ENCODE measurements at places on chromosomes 7 and 10.

- no peak for DNase-seq
Measured at GRCh38 chr7:22640269-22640668, 86.7 kb upstream of the IL6 start.

GRCh38 chr10:118970770-118971169, 58.7 kb upstream of the NANOS1 start:
- no peak for DNase-seq

- no peak for DNase-seq
Measured at GRCh38 chr7:35365523-35365922, 111.6 kb upstream of the TBX20 start.

GRCh38 chr7:4957847-4958476, 1.0 kb downstream of the MMD2 start:
- DNase-seq = no peak

DNA sequence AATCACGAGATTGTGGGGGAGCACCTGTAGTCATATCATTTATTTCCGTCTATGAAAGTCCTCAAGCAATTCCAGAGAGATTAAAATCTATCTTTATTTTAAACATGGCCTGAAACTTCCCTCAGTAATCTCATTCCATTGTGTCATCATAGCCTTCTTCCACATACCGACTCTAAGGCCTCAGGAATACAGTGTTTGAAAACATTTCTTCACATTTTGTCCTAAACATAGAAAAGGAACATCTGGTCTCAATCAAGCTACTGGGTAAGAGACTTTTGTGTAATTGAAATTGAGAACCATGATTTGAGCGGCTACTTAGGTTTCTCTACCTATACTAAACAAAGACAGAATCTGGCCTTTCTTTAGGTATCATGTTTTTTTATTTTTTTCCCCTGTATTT, 78.0 kb upstream of the ELMO1 start:
- no peak for DNase-seq

DNA sequence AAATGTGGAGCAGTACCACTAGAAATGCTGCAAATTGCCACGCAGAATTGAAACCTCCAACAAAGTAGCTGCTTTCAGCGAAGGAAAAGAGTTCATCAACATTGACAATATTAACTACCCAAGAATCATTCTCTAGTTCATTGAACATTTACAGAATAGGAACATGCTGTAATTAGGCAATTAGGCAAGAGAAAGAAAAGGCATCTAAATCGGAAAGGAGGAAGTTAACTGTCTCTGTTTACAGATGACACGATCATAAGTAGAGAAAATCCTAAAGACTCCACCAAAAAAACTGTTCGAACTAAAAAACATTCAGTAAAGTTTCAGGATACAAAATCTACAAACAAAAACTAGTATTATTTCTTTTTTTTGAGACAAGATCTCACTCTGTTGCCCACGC, 8.9 kb upstream of the PKD1L1 start:
- no peak for DNase-seq

DNA sequence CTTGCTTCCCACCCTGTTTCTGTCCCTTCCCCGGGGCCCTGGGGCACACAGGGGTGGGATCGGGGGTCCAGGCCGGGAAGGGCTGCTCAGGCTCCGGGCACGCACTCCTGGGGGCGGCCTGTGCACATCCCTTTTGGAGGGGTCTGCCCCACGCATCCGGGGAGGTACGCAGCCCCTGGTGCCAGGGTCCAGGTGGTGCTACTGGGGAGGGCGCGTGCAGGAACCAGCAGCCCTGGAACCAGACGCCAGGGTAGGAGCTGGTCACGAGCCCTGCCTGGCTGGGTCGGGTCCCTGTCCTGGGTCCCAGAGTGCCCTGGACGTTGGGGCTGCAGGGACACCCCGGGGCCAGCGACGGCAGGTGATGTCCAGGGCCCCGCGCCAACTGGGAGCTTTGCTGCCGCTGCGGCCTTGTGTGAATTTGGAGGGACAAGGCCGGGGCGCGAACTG, 53.4 kb downstream of the GLRX3 start:
- no peak for DNase-seq

DNA sequence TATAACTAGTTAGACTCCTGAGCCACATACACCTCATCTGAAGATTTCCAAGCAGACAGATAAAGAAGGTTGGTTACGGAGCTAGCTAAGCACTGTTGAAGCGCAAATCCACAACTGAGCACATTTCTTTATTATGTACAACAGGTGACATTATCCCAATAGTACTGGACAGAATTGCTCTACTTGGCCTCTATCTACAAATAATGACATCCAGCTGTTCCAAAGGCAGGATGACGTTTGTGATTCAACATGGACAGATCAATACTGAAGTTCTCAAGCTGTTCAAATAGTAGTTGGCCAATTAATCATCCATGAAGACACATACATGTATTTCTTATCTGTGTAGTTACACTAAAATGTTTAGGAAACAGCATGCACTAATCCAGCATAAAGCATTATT, 101.0 kb downstream of the UBE2H start:
- no peak for DNase-seq

GRCh38 chr10:17085011-17085725, 44.4 kb downstream of the CUBN start:
- no peak for DNase-seq

DNA sequence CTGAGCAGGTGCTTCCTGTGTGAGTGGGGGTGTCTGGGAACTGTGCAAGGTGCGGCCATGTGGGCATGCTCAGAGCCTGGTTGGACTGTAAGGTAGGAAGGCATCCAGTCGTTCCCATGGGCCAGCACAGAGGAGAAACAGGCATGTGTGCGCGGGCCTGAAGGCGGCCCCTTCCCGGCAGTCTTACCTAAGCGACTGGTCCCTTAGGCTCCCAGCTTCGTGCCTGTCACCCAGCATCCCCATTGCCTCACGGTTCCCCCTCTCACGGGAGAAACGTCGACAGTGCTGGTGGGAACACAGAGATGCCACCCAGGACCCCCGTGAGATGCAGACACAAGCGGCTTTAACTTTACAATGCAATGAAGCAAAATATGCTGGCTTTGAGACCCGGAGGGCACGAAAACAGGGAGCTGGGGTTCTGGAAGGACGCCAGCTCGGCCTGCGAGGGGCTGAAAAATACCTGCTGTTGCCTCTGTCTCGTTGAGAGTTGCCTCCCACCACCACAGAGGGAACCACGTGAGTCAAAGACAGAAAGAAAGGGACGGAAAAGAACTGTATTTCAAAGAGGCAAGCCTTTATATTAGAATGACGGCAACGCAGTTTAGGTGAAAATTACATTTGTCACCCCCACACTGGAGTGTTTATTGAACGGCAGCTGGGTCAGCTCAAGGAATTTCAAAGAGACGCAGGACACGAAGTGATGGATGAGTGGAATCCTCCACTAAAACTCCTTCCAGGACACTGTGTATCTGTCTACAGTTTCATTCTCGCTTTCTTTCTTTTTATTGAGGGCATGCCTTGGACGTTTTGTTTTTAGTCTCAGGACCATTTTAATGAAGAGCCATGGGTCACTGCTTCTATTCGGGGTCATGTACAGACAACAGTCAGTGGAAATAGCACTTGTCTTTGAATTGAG, 128.4 kb downstream of the DNAJB6 start:
- no peak for DNase-seq

DNA sequence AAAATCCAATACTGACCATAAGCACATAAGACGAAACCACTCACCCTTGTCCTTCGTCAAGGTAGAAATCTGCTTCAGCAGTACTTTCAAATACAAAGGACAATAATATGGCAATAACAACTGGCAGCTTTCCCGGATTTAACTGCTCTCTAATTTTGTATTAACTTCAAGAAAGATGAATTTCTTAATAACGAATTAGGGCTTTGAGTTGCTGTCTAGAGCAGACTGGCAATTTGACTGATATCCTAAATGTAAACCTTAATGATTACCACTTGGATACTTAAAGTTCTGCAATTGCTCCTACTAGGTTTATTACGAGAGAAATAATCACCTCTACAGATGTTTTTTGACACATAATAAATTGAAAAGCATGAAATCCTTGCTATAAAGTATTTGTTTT, 418.7 kb downstream of the MAGI2 start:
- no peak for DNase-seq

GRCh38 chr7:86477343-86477935, 166.3 kb upstream of the GRM3 start:
- DNase-seq = no peak

DNA sequence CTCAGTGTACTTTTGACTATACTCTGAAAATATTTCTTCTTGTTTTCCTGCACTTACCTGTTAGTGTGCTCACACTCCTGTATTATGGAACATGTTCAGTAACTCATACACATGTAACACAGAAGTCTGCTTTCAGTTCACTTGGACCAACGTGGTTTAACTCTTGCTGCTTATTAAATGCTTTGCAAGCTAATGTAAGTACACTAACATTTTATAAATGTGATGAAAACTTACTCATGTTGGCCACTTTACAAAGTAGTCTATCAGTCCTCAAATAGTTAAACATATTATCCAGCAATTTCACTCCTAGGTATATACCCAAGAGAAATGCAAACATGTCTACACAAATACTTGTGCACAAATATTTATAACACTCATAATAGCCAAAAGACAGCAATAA, 98.4 kb downstream of the UBE2H start:
- no peak for DNase-seq

DNA sequence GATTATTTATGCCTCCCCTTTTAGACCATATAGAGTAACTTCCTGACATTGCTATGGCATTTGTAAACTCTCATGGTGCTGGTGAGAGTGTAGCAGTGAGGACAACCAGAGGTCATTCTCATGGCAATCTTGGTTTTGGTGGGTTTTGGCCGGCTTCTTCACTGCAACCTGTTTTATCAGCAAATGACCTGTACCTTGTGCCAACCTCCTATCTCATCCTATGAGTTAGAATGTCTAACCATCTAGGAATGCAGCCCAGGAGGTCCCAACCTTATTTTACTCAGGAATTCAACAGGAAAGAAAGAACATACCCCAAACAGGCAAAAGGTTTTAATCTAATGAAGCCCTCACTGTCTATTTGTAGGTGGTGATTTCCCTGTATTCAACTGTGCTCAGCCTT, 205.4 kb upstream of the YAE1 start:
- no peak for DNase-seq

- DNase-seq = peak; percentile 79
Measured at GRCh38 chr10:5943536-5943935, 33.8 kb downstream of the IL15RA start.

DNA sequence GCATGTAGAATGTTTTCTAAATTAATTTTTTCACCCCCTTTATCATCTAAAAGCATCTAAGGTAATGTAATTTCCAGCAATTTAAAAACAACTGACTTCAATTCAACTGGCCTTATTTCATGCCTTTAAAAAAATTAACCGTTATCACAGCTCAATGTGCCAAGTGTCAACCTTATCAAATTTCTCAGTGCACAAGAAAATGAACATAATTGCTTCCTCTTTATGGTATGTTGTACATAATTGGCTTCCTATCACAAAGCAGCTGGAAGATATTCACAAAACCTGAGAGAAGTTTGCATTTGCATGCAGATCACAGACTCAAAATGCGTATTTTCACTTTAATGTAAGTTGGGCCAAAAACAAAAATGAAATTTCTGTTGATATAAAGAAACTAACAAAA, 966.4 kb downstream of the GRM8 start:
- no peak for DNase-seq

DNA sequence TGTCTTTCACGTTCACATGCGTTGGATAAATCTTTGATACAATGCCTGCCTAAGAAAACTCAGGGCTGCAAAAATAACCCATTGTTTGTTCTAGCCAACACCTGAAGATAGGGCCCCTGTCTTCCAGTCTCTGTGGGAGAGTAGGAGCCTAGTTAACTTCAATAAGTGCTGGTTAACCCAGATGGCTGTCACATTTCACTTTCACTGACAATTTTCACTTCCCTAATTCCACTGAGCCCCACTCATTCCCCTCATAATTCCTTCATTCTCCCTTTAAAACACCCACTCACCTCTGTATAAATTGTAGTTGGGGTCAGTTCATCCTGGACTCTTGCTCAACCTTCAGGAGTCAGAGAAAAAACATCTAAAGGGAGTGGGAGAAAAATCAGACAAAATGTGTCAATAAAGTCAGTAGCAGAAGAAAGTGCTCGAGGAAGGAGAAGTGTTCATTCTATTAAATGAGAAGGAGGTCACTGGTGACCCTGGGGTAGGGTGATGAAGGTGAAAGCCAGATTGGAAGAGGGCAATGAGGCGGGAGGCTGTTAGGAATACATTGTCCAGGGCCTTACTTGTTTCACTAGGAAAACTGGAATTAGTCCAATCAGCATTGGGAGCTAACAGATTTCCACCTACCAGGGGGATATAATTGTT, 51.2 kb upstream of the ABI1 start:
- DNase-seq = no peak

DNA sequence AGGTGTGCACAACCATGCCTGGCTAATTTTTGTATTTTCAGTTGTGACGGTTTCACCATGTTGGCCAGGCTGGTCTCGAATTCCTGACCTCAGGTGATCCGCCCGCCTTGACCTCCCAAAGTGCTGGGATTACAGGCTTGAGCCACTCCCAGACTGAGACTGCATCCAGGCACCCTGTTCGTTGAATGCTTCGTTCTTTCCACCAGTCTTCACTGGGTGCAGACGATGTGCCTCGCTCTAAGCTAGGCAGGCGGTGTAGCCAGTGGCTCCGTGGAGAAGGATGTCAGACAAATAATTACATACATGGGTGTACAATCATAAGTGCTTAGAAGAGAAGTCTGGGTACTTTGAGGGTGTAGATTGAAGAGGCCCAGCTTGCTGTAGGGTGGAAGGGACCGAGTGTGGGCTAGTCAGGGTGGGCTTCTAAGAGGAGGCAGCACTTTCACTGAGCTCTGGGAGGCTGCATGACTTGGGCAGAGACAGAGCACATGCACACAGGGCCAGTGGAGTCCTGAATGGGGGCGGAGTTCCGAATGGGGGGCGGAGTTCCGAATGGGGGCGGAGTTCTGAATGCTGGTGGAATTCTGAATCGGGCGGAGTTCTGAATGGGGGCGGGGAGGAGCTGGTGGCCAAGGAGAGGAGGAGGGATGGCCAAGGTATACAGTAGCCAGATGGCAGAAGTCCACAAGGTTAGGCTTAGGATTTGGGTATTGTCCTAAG, 74.3 kb downstream of the COL26A1 start:
- DNase-seq = no peak

- no peak for DNase-seq
Measured at GRCh38 chr7:90563286-90563685, 32.8 kb upstream of the CDK14 start.

DNA sequence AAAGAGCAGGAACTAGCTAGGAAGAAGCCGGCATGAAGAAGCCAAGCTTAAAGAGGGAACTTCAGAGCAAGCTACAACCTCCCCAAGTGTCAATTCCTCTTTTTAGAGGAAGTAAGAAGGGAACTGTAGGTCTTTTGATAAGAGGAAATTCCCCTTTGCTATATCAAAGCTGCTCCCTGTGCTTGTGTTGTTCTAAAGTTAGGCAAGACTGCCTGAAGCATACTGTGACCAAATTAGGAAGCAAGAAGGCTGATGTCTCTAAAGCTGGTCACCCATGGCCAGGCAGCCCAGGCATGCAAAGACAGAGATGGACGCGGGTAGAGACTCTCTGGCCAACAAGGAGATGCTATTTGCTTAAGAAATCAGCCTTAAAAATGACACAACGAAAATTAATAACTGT, 87.9 kb downstream of the RNF216 start:
- no peak for DNase-seq

GRCh38 chr7:2251841-2252771, 10.1 kb downstream of the NUDT1 start:
- DNase-seq = peak; percentile 49

GRCh38 chr10:124465777-124466488, 4.3 kb downstream of the LHPP start:
- DNase-seq = no peak
